Endothelial cell (in vitro differentiated cells): ENCODE measurements at places on chromosomes 2 and 18. TPM values are rescaled to one million over a fixed set of nuclear protein-coding genes. Genes with fewer than 3 reads are reported as not detected.

GRCh38 chr2:26312471-26312870, 33.5 kb upstream of the SELENOI start:
- H3K4me1 ChIP-seq = peaks cover 15% of the 10 kb centered on the region
- H3K27ac ChIP-seq = no peak overlapping the region
- no peak for DNase-seq
- H3K27me3 ChIP-seq = peaks cover 11% of the 10 kb centered on the region
- H3K4me3 ChIP-seq = no peak overlapping the region
- H3K36me3 ChIP-seq = peaks cover 6% of the 10 kb centered on the region

DNA sequence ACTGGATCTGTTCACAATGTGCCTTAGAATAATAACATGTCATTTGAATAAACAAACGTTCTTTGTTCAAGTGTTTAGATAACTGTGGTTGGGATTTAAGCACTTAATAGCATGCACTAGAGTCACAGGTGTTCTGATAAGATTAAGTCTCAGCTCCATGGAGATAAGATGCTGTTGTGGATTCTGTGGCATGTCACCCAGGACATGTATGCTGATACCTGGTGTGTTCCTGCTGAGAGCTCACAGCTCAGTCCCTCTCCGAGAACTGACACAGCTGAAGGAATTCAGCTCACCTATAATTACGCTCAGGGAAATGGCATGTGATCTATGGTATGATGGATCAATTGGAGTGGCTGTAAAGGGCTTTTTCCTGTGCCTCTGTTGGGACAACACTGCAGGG, 75.4 kb upstream of the ST6GAL2 start:
- no peak overlapping the region for H3K4me3 ChIP-seq
- peaks cover 12% of the 10 kb centered on the region for H3K4me1 ChIP-seq
- DNase-seq = no peak
- no peaks in the 10 kb centered on the region for H3K36me3 ChIP-seq
- no peaks in the 10 kb centered on the region for H3K27me3 ChIP-seq

- no peaks in the 10 kb centered on the region for H3K4me1 ChIP-seq
- H3K36me3 ChIP-seq = no peaks in the 10 kb centered on the region
- DNase-seq = no peak
- H3K27me3 ChIP-seq = peaks cover 5% of the 10 kb centered on the region
- H3K27ac ChIP-seq = no peak overlapping the region
Measured at GRCh38 chr2:81196383-81196851, 891.9 kb upstream of the LRRTM1 start.

GRCh38 chr2:122758967-122759366, 1003.5 kb downstream of the TSN start:
- no peaks in the 10 kb centered on the region for H3K4me1 ChIP-seq
- no peaks in the 10 kb centered on the region for H3K27me3 ChIP-seq
- H3K4me3 ChIP-seq = no peak overlapping the region
- no peaks in the 10 kb centered on the region for H3K36me3 ChIP-seq

GRCh38 chr2:144467502-144468137, 52.3 kb downstream of the ZEB2 start:
- no peak overlapping the region for H3K4me3 ChIP-seq
- DNase-seq = no peak
- peaks cover 2% of the 10 kb centered on the region for H3K27me3 ChIP-seq
- H3K36me3 ChIP-seq = peaks cover 6% of the 10 kb centered on the region
- H3K27ac ChIP-seq = no peak overlapping the region

GRCh38 chr2:81194581-81194980, 890.0 kb upstream of the LRRTM1 start:
- no peak overlapping the region for H3K4me3 ChIP-seq
- H3K27ac ChIP-seq = no peak overlapping the region

DNA sequence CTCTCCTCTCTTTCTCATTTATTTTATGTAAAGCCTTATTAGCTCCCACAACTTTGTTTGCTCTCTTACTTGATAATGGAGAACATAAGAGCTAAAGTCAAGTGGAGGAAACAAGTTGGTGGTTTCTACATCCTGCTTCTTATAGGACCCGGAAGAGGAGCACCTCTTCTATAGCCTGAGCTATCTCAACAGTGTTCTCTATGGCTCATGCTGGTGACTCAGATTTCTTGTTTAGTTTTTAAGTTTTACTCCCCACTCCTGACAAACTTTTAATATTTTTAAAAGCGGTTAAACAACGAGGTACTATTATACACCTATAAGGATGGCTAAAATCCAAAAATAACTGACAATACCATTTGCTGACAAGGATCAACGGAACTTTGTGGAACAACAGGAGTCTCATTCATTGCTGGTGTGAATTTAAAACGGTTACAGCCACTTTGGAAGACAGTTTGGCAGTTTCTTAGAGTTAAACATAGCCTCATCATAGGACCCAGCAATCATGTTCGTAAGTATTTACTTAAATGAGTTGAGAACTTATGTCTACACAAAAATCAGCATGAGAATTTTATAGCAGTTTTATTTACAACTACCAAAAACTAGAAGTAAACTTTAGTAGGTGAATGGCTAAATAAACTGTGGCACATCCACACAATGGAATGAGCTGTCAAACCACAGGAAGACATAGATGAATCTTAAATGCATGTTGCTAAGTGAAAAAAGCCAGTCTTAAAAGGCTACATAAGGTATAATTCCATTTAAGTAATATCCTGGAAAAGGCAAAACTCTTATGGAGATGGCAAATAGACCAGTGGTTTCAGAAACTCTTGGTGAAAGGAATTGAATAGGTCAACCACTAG, 12.7 kb upstream of the CDC42EP3 start:
- H3K4me1 ChIP-seq = peaks cover 4% of the 10 kb centered on the region
- H3K4me3 ChIP-seq = no peak overlapping the region
- no peak for DNase-seq
- no peaks in the 10 kb centered on the region for H3K36me3 ChIP-seq
- no peak overlapping the region for H3K27ac ChIP-seq

DNA sequence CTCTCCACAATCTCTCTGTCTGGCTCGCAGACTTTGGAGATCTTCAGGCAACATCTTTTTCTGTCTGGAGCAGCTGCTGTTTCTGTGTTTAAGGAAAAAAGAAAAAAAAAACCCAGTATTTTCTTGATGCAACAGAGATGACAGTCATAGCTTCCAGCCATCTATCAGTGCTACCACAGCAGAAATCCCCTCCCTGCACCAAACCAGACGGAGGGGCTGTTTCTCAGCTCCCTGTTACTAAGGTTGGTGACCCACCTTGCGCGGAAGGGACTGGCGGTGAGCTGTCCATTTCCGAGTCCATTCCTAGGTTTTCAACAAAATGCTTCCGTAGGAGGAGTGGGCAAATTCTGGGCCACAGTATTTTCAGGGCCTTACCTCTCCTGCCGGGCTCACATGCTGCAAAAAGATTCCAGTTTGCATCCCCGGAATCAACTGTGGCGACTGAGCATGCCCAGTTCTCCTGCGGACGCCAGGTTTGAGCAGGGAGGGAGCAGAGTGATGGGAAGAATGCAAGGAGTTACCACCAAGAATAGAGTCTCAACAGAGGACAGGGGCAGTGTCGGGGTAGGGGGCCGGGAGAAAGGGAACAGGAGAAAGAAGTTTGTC, 1.2 kb downstream of the SLC4A10 start:
- DNase-seq = peak; percentile 33
- H3K27me3 ChIP-seq = peaks cover 7% of the 10 kb centered on the region
- no peaks in the 10 kb centered on the region for H3K36me3 ChIP-seq
- peak overlapping the region; percentile 89 for H3K4me3 ChIP-seq

DNA sequence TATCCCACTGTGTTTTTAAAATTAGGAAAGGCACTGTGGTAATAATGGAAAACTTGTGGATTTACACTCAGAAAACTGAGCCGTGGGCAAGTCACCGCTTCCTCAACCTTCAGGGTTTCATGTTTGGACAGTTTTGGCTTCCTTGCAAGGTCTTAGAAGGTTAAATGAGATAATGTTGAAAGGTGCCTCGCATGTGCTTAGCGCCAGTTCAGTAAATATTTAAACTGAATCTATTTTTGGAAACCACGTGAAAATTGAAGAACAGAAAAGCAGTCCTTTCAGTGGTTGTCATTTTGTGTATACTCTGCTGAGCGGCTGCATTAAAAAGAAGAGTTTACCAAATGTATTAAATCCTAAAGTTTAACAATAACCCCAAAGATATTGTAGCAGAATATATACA, 15.2 kb upstream of the AGAP1 start:
- DNase-seq = no peak
- H3K27ac ChIP-seq = no peak overlapping the region

DNA sequence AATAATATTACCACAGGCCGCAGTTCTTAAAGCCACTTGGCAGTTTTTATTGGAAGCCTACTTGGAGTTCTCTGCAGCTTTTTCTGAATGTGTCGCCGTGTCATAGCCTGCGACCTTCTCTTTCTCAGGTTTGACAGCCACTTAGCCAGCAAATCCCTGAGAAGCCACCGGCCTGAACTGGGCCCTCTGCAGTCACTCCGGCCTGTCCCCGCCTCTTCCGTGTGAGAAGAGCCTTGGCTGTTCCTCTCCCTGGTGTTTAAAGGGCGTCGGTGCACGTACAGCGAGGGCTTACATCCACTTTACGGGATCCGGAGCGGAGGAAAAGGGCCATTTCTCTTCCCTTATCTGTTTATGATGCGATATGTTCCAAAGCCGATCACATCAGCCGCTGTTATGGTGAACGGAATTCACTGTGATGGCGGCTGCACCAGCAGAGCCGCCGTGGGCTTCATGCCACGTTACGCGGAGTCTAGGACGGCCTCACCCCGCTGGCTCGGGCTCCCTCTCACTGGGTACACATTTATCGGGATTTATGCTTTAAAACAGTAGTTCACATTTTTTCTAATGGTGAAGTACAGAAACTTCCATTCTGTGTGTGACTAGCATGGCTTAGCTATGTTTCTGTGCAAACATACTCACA, 66.8 kb downstream of the GBX2 start:
- no peak overlapping the region for H3K27ac ChIP-seq
- no peak for DNase-seq
- peaks cover 5% of the 10 kb centered on the region for H3K27me3 ChIP-seq
- no peak overlapping the region for H3K4me3 ChIP-seq

DNA sequence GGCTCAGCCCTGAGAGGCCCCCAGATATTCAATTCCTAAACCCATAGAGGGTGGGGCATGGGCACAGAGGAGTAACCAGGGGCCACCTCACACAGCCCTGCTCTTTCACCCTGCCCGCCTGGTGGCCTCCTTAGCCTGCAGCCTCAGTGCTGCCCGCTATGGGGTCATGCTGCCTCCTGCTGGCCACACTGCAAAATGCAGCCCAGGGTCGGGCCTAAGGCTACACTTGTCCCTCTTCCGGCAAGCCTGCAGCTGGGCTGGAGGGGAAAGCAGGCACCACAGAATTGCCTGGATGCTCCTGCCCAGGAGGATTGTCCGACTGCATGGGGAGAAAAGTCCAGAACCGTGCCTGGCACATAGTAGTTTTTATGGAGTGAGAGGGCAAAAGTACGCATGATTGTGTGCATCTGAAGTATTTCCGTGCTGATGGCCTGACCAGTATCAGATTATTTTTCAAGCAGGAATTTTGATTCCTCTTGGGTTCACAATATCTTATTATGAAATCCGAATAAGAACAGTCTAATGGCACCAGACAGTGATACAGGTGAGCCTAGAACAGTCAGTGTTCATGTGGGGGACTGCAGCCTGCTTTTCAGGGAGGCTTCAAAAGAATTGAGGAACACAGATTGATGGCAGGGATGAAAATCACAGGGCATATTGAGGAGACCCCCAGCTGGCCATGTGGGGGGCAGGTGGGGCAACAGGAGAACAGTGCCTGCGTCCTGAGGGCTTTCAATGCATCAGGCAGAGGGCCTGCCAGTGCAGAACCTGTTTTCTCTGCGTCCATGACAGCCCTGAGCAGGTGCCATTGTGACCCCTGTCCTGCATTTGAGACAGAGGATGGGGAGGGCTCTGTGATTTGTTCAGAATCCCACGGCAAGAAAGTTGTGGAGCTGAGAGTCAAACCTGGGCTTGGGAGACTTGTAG, 51.2 kb upstream of the ALPP start:
- peaks cover 3% of the 10 kb centered on the region for H3K36me3 ChIP-seq
- peaks cover 2% of the 10 kb centered on the region for H3K27me3 ChIP-seq
- peak; percentile 97 for DNase-seq
- peak overlapping the region; percentile 84 for H3K27ac ChIP-seq
- H3K4me3 ChIP-seq = peak overlapping the region; percentile 15
- H3K4me1 ChIP-seq = peaks cover 11% of the 10 kb centered on the region

DNA sequence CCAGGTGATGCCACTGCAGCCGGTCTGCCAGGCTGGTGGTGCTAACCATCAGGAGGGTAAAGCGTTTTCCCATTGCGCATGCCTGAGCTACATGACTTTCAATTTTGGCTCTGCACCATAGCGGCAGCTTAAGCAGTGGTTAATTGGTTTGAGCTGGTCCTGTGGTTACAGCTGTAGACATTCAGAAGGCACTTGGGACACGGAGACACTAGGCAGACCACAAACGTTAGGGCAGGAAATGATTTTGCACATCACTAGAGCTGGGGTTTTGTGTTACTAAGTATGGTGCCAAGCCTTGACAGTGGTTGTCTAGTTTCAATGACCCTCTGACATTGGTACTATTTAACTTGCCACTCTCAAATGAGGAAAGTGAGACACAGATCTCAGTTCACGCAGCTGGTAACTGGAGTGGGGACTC, 28.9 kb upstream of the CNOT11 start:
- DNase-seq = no peak
- H3K4me3 ChIP-seq = no peak overlapping the region
- no peaks in the 10 kb centered on the region for H3K4me1 ChIP-seq

GRCh38 chr2:239745386-239746227, 279.5 kb downstream of the NDUFA10 start:
- no peak for DNase-seq
- H3K4me3 ChIP-seq = no peak overlapping the region
- peak overlapping the region; percentile 53 for H3K27ac ChIP-seq
- H3K4me1 ChIP-seq = peaks cover 25% of the 10 kb centered on the region

- no peak overlapping the region for H3K4me3 ChIP-seq
- H3K36me3 ChIP-seq = no peaks in the 10 kb centered on the region
Measured at GRCh38 chr2:19543663-19544383, 185.4 kb upstream of the OSR1 start.

- no peak for DNase-seq
- H3K27me3 ChIP-seq = no peaks in the 10 kb centered on the region
- H3K27ac ChIP-seq = no peak overlapping the region
- H3K4me1 ChIP-seq = no peaks in the 10 kb centered on the region
- H3K36me3 ChIP-seq = no peaks in the 10 kb centered on the region
Measured at GRCh38 chr2:221137385-221137784, 434.7 kb downstream of the EPHA4 start.

DNA sequence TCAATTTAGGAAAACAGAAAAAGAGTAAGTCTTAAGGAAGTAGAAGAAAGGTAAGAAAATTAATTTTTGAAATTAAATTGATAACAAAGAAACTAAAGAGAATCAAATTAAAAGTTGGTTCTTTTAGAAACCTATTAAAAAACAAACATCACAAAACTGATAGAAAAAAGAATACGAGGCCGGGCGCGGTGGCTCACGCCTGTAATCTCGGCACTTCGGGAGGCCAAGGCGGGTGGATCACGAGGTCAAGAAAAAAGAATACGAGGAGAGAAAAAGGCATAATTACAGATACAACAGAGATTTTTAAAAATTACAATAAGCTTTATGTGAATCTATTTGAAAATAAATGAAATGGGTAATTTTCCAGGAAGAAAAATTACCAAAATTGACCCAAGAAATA, 11.8 kb downstream of the PREPL start:
- no peak overlapping the region for H3K27ac ChIP-seq
- no peak overlapping the region for H3K4me3 ChIP-seq
- no peaks in the 10 kb centered on the region for H3K36me3 ChIP-seq
- H3K27me3 ChIP-seq = peaks cover 3% of the 10 kb centered on the region
- DNase-seq = no peak

The ANKAR gene
- 8.5 TPM for total RNA-seq

The ERMN gene
- 0.36 TPM for total RNA-seq

The ATG16L1 gene
- total RNA-seq = 39.5 TPM

The COL3A1 gene
- 0.31 TPM for total RNA-seq

The SCN1A gene
- total RNA-seq = 0.33 TPM

The PRADC1 gene
- 24.1 TPM for total RNA-seq

The DRC1 gene
- 0.36 TPM for total RNA-seq

The POTEC gene
- total RNA-seq = not detected

The ASB18 gene
- total RNA-seq = not detected
